ENCODE measurements at places on chromosomes 3 and 15.

GRCh38 chr3:188589771-188590170, 435.8 kb downstream of the LPP start:
- DNase-seq = no peak

DNA sequence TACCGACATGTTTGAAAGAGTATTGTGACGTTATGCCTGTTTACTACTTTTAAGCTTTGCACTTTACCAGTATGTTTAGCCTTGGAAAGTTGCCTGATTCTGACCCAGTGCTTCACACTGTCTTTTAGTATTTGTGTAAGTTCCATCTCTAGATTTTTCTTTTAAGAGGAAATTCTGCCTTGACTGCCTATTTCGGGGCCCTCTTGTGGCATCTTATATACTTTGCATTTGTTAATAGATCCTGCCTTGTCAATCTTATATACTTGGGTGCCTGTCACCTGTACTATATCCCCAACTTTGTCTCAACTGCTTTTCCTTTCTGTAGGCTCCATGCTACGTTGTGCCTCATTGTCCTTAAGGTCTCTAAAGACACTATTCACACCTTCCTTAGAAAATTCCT, 244.6 kb downstream of the STXBP5L start:
- no peak for DNase-seq

GRCh38 chr15:61227269-61227949, 1.7 kb downstream of the RORA start:
- no peak for DNase-seq

GRCh38 chr3:17132286-17133115, 247.7 kb downstream of the PLCL2 start:
- no peak for DNase-seq

GRCh38 chr15:73683777-73684580, at the start of gene CD276:
Gene CD276, plus strand, starts transcription at chr15:73684383. Its CDS starts 15,257 bp downstream, at chr15:73699640.
- DNase-seq = peak; percentile 88

- DNase-seq = no peak
Measured at GRCh38 chr3:129687586-129688125, 81.2 kb upstream of the PLXND1 start.

DNA sequence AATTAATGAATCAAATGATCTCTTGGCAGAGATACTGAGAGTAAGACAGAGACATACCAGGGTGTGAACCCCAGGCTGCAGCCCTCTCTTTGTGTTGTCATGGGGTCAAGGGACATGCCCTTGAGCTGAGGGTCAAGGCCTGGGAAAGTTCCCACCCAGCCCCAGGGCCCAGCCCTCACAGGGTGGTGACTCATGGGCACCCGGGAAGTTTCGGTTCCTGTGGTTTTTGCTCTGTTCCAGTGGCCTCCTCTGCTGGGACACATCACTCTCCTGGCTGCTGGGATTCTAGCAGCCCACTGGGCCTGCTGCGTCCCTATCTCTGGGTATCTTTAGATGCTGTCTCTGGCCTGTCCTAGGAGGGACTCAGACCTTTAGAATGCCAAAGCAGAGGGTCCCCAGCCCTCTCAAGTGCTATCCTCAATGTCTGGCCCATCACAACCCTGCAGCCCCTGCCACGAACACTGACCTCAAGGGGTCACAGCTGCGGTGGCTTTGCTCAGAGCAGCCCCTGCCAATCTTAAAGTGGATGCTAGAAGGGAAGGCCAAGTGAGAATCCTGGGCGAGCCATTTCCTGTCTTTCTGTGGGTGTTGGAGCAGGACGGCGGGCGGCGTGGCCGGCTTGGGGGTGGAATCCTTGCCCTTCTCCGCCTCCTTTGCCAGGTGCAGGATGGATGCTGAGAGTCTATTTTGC, 148.4 kb upstream of the TLE3 start:
- DNase-seq = peak; percentile 90

DNA sequence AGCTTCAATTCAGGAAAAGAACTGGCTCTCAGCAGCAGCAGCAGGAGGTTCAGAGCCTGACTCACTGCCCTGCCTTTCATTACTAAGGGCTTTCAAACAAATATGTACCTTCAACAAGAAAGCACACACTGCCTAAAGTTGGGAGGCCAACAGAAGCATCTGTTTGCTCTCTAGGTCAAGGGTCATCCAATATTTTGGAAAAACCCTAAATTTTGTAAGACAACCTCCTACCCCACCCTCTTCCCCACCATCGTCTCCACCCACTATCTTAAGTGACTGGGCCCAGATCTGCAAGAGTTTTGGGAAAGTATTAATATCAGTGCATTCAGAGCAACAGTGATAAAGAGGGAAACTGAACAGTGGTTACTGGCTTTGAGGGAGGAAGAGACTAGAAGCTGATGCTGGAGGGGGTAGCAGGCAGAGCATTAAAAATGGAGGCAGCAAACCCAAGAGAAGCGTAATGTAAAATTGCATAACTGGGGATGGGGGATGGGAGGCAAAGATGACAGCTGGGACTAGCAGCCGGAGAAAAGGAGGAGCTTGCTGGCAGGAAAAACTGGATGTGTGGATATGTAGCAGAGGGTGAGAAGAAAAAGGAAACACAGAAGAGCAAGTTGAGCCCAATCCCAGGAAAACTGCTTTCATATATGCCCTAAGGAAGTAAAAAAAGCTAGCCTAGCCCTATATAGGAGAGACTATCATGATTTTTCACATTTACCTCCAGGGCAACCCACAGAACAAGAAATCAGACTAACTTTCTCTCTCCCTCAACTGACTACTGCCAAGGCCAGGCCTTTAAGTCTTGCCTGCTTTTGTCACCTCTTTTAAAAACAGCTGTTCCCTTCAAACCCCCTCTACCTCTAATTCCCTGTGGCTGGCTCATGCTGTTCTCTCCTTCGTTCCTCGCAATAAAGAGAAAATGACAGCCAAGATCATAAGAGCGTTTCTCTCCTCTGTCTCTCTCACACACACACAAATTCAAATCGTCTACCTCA, 31.4 kb downstream of the NPTN start:
- DNase-seq = peak; percentile 10

GRCh38 chr3:115695090-115695489, 71.8 kb downstream of the GAP43 start:
- DNase-seq = no peak

DNA sequence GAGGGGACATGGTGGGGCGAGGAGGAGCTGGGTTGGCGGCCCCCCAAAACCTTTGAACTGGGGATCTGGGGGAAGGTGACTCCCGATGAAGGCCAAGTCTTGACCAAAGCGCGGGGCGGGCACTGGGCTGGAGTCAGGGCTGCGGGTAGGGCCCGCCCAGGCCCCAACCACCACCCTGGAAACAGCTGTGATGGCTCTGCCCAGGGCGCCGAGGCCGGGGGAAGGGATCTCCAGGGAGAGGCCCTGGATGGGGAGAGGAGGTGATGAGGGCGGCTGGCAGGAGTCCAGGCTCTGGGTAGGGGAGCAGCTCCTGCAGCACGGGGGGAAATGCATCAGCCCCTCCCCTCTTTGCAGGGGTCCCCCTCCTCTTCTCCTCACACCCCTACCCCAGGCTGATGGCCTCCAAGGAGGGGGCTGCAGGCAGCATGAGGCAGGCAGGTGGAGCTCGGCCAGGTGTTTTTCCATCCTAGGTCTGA, 5.9 kb upstream of the C15orf39 start:
- no peak for DNase-seq

- DNase-seq = peak; percentile 94
Measured at GRCh38 chr15:80984856-80985255, 4.8 kb downstream of the MESD start.

DNA sequence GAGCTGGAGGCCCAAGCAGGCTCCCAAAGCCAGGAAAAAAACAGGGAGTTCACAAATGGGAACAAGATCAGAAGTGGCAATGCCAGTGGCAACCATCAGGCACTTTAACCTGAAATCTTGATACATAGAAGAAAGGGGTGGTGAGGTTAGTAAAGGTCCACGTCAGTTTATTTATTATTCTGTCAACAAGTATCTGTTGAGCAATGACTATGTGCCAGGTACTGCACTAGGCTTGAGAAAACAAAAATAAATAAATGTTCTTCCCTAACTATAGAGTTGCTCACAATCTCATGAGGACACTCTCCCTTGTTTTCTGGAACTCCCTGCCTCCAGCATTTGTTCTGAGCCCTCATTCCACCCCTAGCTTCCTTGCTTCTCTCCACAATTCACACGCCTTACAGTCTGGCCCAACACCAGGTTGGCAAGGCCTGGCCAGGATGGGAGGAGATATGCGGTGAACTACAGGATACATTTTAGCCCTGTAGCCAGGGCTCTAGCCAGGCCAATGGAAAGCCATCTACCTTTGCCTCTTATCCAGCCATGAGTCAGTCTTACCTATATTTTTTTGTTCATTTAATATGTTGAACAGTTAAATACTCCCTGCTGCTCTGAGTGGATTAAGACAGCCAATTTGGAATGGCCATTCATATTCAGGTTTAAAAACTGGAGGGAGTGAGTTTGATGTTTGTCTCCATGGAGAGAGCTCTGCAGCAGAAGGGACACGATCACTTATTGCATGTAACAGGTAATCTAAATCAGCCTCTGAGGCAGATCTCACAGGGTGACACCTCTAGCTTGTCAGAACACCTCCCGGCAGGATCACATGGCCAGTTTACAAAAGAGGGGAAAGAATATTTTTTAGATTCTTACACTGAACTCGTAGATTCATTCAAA, 161.9 kb upstream of the ATP11B start:
- DNase-seq = no peak

DNA sequence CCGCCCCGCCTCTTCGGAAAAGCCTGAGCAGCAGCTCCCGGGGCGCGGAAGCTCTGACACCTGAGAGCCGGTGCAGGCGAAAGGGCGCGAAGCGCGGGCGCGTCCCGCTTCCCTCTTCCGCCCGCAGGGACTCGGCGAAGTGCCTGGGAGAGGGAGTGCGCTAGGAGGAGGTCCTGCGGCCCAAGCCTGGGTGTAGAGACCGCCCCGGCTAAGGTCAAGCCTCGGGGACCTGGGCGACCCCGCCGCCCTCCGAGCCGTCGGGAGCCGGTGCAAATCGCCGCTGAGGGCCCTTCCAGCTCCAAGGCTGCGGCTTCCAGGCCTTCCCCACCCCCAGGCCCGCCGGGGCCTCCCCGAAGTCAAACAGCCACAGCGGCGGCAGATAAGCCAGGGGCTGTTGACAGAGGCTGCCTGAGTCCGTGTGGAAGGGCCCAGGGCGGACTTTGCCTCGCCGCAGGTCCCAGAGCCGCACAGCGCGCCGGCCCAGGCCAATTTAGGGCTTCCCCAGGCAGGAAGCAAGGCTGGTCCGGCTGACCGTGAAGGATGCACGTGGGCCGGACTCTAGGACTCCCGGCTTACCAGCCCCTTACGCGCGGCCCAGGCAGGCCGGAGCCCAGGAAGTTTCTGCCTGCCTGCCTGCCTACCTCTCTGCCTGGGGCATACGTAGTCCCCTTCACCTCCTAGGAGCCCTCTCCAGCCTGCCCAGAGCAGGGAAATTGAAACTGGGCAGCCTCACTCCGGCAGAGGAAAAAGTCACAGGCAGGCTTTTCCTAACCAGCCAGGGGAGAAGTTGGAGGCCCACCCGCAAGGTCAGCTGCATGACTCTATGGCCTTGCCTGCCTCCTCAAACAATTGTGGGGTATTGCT, 2.3 kb downstream of the ITPKA start:
- DNase-seq = no peak

DNA sequence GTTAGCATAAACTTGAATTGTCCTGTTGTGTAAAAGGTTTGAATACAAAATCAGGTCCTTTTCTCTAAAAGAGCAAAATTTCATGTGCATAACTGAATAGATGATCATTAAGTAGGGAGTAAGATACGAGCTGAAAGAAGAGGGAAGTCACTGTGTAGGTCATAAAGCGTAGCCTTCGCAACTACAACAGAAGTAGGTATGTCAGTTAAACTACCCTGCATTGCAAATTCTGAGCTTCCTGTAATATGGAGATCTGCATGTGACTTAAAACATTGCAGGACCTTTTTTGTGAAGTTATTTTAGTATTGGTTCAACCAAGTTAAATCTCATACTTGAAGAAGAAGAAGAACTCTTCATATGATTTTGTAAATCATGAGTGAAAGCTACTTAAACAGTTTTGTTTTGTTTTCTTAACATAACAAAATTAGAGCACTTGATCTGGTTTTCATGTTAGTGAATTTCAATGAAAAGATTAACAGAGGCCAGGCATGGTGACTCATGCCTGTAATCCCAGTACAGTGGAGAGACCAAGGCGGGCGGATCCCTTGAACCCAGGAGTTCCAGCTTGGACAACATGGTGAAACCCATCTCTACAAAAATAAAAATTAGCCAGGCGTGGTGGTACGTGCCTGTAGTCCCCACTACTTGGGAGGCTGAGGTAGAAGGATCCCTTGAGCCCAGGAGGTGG, 26.4 kb downstream of the ARMC8 start:
- DNase-seq = peak; percentile 61

GRCh38 chr3:49165771-49166751, at the start of gene CCDC71:
Gene CCDC71, minus strand, starts transcription at chr3:49166331. Its CDS starts 2,123 bp downstream, at chr3:49164208.
- DNase-seq = peak; percentile 74

GRCh38 chr15:80970658-80971057, 19.0 kb downstream of the MESD start:
- no peak for DNase-seq

DNA sequence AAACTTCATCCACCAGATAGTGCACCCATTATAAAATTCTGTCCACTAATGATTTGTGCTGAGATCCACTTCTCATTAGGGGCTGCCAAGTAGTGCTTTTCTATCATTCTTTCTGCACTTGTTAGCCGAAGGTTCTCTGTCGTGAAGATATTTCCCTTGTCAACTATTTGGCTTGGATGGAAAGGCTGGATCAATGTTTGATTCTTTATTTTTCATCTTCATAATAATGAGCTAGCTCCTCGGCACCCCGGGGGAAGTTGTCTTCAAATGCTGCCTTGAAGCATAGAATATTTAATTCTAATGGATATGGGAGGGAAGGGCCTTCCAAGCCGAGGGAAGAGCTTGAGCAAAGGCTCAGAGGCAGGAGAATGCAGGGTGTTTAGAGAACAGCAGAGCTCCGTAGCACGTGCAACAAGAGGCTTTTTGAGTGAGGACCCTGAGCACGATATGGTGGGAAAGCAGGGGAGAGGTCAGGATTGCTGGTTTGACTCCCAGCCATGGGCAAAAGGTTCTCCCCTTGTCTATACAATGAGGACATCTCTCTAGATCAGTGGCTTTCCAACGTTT, 16.3 kb upstream of the MUC20 start:
- DNase-seq = no peak

Measured in MV-4-11 (cell line).